Activated T-cell treated with anti-CD3 and anti-CD28 coated beads for 4 hours (primary cell): ENCODE measurements at places on chromosomes 1 and 21.

DNA sequence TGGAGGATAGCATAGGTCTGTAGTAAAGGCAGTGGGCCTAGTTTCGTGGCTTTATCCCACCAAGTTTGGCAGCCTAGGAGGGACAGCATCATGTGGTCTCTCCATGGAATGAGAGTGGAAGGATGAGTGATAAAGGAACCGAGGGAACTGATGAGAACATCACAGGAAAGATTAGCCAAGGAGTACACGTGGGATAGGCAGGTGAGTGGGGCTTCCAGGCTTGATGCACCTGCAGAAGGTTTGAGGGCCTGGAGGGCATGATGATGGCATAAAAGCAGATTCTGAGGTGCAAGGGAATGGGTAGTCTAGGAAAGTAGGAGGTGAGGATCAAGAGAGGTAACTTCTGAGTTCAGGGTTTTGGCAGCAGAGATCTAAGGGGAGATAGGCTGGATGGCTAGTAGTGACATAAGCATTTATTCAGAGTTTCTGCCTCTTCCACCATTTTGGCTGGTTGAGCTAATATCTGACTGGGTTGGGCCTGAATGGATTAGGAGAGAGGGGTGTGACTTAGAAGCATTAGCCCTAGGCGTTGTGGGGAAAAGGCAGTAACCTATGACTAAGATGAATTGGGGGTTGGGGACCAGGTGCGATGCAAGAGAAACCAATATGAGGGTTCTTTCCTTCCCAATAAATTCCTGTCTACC, 9.1 kb downstream of the PTGFRN start:
- DNase-seq: no peak

GRCh38 chr1:245984390-245985155, 522.5 kb downstream of the SMYD3 start:
- DNase-seq: no peak

DNA sequence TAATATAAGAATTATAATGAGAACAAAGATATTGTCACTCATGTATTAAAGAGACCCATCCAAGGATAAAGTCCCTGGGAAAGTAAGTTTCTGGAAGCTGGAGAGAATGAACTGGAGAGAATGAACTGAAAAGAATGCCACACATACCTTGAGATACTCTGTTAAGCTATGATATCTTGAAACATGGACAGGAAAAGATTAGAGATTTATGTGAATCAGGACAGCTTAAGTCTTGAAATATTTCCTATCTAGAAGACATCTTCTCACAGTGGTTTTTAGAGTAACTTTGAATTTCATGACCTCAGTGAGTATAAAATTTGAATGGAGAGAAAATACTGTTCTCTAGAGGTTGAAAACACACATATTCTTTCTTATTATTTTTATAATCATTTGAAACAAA, 201.3 kb upstream of the HMCN1 start:
- no peak for DNase-seq

- no peak for DNase-seq
These were observed 85.3 kb upstream of the SSX2IP start for GRCh38 chr1:84775535-84775920.

GRCh38 chr1:206116191-206116872, 856 bp downstream of the AVPR1B start:
- no peak for DNase-seq

- DNase-seq: peak; percentile 38
These were observed at the start of gene EVI5 for GRCh38 chr1:92784639-92785500. Gene EVI5 (minus strand): TSS chr1:92785108. CDS start chr1:92736546, 48,562 bp downstream.

DNA sequence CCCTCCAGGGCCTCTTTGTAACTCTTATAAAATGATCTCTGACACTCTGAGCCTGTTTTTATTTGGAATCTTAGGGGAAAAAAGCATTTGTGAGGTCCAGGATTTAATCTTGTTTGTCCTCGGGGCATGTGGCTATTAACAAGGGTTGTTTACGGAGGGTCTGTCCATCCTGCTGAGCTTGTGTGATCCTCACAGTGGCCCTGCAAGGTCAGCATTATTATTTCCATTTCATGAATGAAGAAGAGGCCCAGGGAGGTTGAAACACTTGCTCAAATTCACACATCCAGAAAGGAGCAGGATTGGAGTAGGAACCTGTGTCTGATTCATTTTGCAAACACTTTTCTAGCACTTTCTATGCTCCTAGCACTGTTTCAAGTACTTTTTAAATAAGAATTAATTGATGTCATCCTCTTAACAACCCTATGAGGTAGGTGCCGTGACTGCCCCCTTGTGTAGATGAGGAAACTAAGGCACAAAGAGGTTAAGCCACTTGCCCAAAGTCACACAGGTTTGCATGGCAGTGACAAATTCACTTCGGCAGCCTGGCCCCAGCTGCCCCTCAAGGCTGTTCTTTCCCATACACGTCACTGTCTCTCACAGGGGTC, 178.9 kb downstream of the MIS18A start:
- DNase-seq: no peak

- DNase-seq: no peak
These were observed 61.1 kb upstream of the ACOT11 start for GRCh38 chr1:54486907-54487306.

DNA sequence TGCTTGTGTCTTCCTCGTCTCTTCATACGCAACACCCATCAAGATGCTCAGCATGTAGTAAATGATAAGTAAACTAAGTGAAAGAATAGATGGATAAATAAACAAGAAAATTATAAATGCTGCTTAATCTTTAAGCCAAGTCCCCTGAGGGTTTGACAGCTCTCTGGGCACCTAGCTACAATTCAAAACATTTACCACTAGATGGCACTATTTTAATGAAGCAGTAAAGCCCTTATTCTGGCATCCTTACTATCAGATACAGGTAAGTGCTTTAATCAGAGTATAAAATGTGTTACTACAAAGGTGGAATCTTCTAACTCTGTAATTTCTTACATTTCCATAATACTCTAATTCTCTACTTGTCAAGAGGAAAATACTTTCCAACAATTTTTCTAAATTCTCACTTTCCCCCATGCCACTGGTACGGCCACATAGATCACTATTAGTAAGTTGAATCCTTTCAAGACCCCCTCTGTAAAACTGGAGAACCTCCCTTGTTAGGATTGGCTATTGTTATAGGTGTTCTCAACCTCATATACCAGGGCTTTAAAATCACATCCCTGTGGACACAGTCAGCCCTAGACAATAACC, 137.8 kb downstream of the BARHL2 start:
- DNase-seq: no peak

GRCh38 chr1:184366997-184367396, 19.8 kb upstream of the C1orf21 start:
- no peak for DNase-seq

DNA sequence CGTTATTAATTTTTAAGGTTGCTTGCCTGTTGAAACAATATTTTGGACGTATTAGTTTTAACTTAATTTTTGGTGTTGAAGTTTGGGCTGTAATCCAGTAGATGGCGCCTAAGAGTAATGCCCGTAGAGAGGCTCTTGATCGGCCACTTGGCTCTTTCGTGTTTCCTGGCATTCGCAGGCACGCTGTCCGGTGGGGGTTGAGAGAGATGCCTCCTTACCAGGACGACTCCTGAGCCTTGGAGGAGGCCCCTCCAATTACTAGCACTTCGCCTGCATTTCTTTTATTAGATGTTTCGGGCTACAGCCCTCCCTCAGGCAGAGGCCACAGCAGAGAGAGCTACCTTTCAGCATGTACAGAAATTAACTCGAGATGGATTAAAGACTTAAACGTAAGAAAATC, 12.0 kb downstream of the OR2M4 start:
- DNase-seq: no peak

GRCh38 chr21:45262616-45263015, 25.1 kb downstream of the POFUT2 start:
- DNase-seq: no peak

- no peak for DNase-seq
These were observed 975.7 kb upstream of the ADGRL2 start for GRCh38 chr1:80825067-80825466.

- DNase-seq: no peak
These were observed 110.6 kb downstream of the USP25 start for GRCh38 chr21:15840406-15840805.

DNA sequence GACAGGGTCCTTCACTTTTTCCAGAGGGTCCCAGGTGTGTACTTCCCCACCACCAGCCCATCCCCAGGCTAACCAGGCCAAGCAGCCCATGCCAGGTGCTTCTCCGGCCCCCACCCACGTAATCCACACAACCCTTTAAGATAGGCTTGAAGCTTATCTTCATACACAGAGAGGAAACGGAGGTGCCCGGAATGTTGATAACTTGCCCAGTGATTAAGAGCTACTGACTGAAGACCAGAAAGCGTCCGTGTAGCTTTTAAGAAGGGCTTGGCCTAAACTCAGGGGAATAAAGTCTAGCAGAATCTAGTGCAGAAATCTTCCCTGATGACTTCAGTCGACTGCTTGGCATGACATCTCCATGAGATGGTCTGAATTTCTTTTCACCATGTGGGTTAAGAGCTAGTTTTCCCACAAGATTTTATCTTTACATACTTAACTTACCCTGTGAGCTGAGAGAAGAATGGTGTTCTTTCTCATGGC, 138.7 kb downstream of the GALNT2 start:
- DNase-seq: no peak

- DNase-seq: no peak
These were observed 70.9 kb downstream of the APP start for GRCh38 chr21:26099610-26100219.

- DNase-seq: no peak
These were observed 5.6 kb downstream of the C1orf35 start for GRCh38 chr1:228097333-228098081.
